Right cardiac atrium (tissue), 5 donors: ENCODE measurements at places on chromosomes 5 and 9.

DNA sequence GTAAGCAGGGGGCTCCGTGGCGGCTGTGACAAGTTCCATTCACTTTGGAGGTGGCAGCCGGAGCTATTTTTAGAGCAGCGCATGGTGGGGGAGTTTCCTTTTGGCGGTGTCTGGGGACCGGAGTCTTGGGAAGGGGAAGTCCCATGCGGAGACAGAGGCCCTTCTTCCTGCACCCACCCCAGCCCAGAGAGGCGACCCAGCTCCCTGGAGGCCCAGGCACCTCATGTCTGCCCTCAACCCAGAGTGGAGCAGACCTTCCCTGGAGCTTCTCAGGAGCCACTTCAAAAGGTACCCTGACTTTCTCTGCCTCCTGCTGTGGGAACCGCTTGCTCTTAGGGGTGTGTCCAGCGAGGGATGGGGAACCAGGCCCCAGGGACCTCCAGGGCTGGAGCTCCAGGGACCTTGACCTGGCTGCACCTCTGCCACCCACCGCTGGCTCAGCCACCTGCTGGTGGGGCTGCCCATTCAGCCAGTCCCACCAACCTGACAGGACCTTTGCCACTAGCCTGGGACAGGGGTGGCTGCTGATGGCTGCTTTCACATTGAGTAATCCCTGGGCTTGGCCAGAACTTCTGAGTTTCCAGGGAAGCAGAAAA lies 34.1 kb downstream of the NEK6 start:
- peak; percentile 67 for DNase-seq

GRCh38 chr9:120410925-120411501 lies 169.0 kb downstream of the CDK5RAP2 start:
- no peak for DNase-seq

- DNase-seq: no peak
These were observed 101.7 kb downstream of the LMNB1 start for GRCh38 chr5:126878634-126879033.

DNA sequence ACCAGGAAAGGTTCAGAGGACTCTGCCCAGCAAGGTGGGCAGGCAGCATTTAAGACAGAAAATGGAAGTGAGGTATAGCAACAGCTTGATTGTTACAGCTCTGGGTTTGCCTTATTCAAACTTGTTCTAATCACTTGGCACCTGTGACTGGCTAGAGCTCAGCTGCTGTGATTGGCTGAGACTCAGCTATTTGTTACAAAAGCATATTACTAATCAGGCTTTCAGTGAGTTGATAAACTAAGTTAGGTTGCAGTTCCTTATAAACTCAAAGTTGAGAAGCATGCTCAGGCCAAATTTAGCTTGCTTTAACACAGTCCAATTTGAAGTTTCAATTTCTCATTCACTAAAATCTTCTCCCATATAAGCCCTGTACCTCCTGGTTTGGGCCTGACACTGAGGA lies 56.3 kb downstream of the GDA start:
- DNase-seq: no peak

DNA sequence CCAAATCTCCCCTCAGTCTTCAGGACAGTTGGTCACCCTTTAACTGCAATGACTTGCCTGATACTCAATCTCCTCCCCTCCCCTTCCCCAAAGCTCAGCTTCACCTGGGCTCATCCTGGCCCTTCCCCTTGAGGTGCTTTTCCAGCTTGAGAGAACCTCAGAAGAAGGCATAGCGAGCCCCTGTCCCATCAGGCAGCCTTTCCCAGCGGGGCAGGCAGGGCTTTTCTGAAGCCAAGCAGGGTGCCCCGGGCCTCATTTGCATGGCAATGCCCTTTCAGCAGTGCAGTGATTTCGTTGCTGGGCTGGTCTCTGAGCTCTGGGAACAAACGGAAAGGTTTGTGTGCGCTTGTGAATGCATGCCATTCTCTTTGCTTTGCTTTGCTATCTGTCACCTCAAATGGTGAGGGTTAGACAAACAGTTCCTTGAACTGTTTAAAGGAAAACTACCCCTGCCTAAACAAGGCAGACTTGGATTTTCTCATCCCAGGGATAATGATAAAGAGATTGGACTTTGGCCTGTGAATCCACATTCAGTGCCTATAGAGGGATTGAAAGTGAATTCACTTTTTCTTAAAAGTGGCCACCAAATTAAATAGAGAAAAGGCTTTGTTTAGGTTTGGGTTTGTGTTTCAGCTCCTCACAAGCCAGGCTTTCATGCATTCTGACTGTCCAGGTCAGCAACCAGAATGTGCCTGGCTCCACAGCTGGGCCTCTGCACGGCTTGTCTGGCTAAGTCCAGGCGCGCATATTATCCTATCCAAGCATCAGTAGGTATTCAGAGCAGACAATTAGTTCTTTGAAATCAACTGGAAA lies 165.3 kb downstream of the ZNF608 start:
- no peak for DNase-seq

DNA sequence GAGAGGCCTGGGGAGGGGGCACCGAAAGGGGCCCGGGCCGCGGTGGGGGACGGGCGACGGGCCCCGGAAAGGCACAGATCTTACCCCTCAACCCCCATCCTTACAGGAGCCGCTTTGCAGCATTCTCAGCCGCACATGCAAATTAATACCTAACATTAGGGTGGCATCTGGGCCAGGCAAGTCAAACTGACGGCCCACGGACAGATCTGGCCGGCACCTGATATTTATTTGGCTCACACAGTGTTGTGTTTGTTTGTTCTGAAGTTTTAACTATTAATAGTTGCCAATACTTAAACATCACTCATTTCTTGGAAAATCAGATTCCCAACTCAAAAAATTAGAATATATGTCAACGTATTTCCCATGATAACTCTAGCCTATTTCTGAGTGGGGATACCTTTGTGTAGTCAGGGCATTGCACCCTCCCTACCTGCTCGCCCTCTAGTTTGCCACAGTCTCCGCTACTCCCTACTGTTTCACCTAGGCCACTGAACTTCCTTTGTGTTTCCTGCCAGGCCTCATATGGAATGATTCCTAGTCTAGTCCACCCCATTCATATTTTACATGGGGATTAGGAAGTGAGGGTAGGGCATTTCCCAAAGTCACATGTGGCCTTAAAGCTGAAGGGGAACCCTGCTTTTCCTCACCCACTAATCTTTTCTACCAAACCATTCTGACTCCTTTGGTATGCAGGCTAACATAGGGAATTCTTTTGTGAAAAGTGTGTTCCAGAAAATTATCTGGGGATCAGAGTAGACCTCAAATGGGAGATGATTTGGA lies 71.9 kb upstream of the LARP1 start:
- DNase-seq: no peak

DNA sequence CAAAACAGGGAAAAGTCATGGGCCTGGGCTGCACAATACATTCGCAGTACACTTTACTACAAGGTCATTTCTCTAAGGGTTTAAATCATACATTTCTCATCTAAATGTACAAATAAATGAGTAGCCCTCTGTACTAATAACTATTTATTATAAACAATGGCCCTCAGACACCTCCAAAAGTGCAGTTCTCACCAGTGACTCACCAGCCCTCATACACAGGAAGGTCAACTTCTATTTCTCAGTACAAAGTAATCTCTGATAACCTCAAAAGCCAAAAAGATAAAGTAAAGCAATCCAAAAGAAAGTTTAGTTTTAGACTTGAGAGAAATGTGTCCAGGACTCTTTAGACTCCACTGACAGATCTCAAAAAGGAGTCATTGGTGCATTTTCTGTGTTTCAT lies 1258.1 kb upstream of the CDH6 start:
- no peak for DNase-seq

DNA sequence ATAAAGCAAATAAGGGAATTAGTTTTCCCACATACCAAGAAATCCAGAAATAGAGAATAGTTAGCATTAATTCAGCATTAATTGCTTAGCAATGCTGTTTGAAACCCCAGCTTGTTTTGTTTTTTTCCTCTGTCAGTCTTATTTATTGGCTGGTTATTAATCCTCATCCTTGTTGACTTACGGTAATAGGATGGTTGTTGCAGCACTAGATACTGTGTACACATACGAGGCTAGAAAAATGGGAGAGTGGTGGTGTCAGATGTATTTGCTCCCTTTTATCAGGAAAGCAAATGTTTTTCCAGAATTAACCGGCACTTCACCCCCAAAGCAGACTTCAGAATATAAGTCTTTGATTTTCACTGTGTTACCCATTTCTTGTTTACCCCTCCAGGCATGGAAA lies 60.4 kb downstream of the ERBIN start:
- no peak for DNase-seq

GRCh38 chr5:158373608-158374395 lies 514.9 kb upstream of the CLINT1 start:
- no peak for DNase-seq

GRCh38 chr5:41748631-41749030 lies 121.6 kb downstream of the OXCT1 start:
- no peak for DNase-seq

- DNase-seq: no peak
These were observed 57.8 kb downstream of the RORB start for GRCh38 chr9:74554751-74555419.

DNA sequence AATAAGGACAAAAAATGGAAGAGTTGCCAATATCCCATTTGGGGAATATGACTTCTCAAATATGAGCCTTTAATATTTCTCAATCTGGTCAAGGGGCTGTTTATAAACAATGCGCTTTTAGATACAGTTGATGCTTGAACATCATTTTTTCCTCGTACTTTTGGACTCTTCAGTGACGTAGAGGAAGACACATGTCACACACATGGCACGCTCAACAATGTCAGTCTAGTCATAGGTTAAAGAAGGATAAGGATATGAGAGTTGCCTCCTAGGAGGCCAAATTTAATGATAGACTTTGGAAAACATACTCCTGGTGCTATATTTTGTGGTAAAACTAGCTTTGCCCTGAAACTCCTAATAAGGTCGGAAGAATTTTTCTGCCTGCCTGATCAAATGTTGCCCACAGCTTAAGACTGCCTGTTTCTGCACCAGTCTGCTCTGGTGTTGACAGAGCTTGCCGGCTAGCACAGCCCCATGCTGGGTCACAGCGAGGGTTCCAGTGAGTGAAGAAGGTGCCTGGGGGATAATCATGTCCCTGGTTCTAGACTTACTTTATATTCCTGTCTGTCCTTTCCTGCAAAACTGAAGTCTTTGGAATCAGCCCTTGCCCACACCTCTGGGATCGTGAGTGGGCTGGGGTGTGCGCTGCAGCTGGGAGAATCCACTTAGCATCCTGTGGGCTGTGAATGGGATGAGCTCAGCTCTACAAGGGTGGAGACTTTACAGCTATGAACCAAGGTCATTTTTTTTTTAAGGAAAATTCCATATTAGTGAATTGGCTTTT lies 230.8 kb upstream of the IRX4 start:
- no peak for DNase-seq

GRCh38 chr9:98187926-98188325 lies 4.5 kb downstream of the CORO2A start:
- no peak for DNase-seq

GRCh38 chr5:82425591-82425990 lies 147.4 kb upstream of the RPS23 start:
- DNase-seq: no peak

GRCh38 chr5:38465702-38466423 lies 90.6 kb downstream of the LIFR start:
- no peak for DNase-seq

GRCh38 chr5:127608077-127608660 lies 40.7 kb upstream of the CTXN3 start:
- DNase-seq: no peak

DNA sequence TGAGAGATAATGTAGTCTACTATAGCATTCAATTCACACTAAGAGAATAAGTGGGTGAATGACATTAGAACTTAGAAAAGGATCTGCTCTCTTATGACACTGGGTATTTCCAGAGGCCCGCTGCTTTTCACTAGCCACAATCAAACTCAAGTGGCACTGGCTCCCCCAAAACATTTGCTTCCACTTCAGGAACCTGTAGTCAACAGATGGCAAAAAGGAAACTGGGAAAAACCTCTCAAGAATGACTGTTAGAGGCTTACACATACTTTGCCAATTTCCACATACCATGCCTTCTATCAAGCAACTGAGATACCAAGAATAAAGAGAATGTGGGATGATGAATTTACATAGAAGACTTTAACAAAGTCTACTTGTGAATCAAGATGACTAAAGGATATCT lies 11.2 kb downstream of the POC5 start:
- DNase-seq: no peak

GRCh38 chr5:12343558-12343957 lies 439.3 kb upstream of the CTNND2 start:
- DNase-seq: no peak

DNA sequence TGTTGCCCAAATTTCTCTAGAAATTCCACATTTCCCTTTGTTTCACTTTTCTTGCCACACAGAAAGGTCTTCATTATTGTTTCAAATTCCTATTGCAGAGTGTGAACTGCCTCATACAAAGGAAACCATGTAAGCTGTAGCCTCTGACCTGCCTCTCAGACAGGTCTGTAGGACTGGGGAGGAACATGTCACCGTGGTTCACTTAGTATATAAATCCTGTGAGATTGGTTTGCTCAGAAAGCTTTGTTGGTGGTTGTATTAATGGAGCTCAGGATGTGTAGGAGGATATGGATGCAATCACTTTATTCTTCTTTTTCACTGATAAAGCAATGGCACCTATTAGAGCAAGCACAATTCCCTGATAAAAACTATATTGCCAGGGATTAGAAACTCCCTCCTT lies 4.2 kb downstream of the SGCD start:
- DNase-seq: no peak

- DNase-seq: no peak
These were observed 3.2 kb upstream of the AKNA start for GRCh38 chr9:114390952-114391351.

DNA sequence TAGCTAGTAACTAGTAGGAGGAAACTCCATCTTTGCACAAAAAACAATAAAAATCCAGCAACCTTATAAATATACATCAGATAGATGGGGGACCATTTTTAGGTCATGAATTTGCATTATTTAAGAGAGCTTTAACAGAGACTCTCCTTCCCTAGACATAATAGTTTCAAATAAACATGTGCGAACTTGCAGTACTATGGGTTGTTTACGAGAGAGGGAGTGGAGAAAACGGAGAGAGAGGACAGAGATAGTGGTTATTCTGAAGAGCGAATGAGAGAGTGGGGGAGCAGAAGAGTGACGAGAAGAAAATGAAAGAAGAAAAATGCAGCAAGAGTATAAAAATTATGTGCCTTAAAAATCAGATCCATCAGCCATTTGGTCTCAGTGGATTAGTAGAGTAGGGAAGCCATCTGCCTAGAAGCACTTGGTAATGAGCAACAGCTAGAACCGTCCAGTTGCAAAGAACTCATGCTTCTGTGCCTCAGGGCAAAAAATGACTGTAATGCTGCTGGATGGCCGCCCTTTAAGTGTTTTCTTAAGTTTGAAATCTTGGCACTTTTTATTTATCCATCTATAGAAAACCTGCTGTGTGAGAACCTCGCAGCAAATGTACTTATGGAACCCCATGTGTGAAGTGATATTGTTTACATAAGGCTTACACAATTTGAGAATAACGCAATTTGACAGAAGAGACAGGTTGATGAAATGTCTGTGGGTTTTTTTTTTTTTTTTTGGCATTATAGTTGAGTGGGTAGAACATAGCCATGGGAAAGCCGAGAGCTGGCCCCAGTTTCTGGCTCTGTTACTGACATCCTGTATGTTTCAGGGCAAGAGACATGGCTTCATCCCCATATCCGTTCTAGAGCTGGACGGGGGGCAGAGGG lies 95.6 kb upstream of the ZNF608 start:
- DNase-seq: peak; percentile 84
